ENCODE measurements at places on chromosomes 6 and 20.
A peak's percentile ranks its signal among the peaks of the same experiment; 100 is the strongest.

DNA sequence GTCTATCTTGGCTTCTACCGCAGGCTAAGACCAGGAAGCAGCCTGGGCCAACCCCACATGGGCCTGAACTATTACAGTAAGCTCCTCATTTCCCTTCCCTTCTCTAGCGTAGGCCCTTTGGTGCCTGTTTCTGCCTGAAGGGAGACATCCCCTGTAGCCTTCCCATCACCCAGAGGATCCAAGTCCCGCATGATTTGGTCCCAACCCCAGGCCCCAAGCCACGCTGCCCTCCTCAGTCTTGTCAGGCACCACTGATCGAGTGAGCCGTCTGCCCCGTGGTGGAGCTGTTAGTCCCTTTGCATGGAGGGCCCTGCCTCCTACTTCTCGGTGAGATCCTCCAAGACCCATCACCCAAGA is 46.4 kb downstream of the EBF4 start:
- DNase-seq, result no peak

GRCh38 chr6:82257088-82257774 is 9.7 kb upstream of the IBTK start:
- DNase-seq, result no peak

GRCh38 chr6:107740496-107741190 is 83.5 kb downstream of the SCML4 start:
- no peak for DNase-seq

DNA sequence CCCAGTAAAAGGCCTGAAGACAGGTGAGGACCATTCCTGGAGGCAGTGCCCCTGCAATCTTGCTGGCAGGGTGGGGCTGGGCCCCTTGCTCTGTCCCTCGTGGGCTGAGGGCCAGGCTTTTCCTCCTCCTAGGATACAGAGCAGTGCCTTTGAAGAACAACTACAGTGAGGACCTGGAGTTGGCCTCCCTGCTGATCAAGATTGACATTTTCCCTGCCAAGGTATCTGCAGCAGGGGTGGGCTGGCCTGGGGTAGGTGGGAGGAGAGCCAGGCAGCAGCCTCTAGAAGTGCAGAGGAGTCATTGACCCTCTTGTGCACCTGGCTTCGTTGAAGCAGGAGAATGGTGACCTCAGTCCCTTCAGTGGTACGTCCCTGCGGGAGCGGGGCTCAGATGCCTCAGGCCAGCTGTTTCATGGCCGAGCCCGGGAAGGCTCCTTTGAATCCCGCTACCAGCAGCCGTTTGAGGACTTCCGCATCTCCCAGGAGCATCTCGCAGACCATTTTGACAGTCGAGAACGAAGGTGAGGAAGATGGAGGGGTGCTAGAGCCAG is 36.5 kb downstream of the PLCG1 start:
- no peak for DNase-seq

DNA sequence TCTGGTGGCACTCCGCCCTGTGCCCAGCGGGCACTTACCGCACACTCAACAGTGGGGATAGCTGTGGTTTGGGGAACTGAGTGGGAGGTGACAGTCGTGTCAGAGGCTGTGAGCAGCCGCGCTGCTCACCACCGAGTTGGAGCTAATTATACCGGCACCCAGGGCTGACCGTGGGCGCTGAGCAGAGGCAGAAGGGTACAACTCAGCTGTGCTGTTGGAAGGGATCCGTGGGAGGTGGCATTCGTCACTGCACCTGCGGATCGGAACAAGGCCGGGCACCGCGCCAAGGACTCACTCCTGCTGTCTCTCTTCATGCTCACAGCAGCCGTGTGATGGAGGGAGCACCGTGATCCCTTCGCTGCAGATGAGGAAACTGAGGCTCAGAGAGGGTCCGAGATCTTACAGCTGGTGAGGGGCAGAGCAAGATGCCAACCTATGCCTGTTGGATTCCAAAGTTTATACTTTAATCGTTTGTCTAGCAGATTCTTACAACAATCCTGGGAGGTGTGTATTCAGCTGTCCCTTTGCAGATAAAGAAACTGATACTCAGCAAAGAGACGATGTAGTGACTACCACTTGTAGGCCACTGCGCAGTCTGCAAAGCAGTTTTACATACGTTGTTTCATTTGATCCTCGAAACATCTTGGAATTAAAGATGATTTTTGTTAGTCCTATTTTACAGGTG is 713 bp upstream of the ELMO2 start:
- DNase-seq, result peak; percentile 92

- DNase-seq, result no peak
Measured at GRCh38 chr6:131159578-131159977, 24.3 kb downstream of the AKAP7 start.

DNA sequence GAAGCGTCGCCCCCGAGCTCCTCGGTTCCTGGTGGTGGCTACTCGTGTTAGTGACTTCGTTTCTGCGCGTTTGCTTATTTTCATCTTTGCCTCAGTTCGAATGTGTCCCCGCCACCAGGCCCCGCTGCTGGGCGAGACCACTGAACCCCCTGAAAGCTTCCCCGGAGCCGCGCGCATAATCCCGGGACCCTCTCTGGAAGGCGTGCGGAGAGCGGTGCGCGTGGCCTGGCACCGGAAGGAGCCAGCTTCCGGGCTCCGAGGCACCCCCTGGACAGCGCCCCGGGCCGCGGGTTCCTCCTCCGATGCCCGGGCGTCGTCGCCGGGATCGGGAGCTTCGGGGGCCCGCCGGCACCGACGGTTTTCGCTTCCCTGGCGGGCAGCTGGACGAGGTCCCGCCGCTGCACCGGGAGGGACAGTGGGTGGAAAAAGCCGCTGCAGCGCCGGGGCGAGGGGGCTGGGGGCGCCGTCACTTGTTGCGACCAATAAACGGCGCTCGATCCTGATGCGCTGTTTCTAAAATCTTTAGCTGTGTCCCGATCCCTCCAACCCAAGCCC is 643 bp upstream of the SLC35D3 start:
- no peak for DNase-seq

- no peak for DNase-seq
Measured at GRCh38 chr6:106829451-106829850, 145.1 kb downstream of the CD24 start.

GRCh38 chr20:6282642-6283041 is 159.8 kb upstream of the FERMT1 start:
- DNase-seq, result no peak

DNA sequence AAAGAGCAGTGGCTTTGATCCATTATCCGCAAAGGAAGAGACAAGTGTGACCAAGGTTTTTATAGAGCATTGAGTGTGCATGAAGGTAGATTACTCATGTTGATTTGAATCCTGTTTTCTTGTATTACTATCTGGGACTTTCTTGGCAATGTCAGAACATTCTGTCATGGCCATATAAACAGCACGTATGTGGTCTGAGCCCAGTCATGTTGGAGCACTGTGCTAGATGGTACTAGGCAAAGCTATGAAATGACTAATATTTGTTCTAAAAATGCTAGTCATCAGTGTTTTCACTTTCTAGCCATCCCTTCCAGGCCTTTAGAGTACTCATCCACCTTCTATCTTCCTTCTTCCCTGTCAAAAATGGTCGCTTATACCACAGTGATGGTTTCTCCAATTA is 278.6 kb upstream of the FLRT3 start:
- DNase-seq, result no peak

GRCh38 chr6:135722190-135722589 is 129.3 kb upstream of the PDE7B start:
- no peak for DNase-seq

GRCh38 chr6:70241031-70241430 is 61.9 kb downstream of the COL9A1 start:
- no peak for DNase-seq

DNA sequence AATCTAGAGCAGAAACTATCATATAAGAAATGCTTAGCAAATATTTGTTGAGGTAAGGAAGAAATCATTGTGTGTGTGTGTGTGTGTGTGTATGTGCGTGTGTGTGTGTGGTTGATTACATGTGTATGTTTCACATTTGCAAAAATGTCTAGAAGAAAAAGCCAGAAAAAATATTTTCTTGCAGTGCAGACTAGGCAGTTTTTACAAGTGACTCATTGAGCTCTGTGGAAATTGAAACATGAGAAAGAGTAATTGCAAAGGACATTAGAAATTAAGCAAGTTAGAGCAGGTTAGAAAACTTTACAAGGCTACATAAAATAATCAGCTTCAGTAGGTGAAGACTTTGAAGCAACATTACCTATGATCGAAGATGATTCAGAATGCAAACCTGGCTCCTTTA is 669.0 kb upstream of the EYS start:
- no peak for DNase-seq

DNA sequence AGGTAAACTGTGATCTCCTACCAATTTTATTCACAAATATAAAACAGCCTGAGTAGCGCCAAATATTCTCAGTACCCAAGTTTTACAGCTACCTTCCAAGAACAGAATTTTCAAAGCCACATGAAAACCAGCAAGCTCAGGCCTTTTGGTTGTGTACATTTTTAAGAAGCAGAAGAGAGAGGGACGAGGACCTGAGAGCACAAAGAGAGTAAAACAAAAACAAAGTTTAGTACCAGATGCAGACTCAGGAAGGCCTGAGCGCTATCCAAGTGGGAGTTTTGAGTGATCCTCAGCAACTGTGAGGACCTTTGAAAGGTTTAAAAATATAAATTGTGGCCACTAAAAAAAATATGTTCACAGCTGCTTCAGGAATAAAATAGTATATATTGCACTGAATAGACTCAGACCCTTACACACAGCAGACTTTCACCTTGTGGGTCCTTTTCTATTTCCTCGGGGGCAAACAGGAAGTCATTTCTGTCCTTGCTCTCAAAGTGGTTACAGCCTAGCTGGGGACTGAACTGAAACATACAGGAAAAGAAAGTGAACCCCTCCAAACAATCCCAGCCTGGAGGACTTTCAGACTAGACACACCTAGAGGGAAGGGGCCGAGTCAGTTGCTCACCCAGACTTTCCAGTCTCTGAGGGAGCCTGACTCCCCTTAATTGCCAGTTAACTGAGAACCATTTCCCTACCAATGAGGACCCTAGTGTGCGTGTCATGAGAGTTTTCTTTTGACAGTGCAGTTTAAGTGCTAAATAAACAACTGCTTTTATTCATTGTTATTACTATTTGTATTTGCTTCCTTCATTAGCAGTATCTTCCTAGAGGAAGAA is 48.5 kb upstream of the NT5E start:
- no peak for DNase-seq

DNA sequence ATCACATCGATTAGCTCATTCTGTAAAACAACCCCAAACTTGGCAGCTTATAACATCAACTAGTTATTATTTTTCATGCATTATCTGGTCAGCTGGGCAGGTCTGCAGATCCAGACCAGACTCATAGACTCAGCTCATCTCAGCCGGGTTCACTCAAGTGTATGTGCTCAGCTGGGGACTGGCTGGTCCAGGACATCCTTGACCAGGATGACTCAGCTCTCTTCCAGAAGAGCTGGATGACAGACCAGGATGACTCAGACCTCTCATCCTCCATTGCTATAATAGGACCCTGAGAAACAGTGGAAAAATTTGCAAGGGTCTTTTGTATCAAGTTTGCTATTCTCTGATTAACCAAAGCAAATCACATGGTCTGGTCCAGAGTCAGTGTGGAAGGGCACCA is 312.5 kb upstream of the PLCB4 start:
- DNase-seq, result no peak

- DNase-seq, result no peak
Measured at GRCh38 chr20:57163041-57163440, 103.4 kb downstream of the BMP7 start.

DNA sequence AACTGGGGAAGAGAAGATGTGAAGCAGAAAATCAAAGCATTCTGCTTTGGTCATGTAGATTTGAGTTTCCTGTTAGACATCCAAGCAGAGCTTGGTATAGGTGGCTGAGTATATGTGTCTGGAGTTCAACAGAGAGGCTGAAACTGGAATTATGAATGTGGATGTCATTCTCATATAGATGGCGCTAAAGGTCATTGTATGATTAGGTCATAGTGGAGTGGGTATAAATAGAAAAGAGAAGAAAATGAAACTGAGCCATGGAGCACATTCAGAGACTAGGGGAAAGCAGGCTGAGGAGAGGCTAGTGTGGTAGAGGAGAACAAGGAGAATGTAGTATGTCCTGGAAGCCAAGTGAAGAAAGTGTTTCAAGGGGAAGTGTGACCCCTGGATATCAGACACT is 295.6 kb upstream of the PLN start:
- DNase-seq, result no peak

DNA sequence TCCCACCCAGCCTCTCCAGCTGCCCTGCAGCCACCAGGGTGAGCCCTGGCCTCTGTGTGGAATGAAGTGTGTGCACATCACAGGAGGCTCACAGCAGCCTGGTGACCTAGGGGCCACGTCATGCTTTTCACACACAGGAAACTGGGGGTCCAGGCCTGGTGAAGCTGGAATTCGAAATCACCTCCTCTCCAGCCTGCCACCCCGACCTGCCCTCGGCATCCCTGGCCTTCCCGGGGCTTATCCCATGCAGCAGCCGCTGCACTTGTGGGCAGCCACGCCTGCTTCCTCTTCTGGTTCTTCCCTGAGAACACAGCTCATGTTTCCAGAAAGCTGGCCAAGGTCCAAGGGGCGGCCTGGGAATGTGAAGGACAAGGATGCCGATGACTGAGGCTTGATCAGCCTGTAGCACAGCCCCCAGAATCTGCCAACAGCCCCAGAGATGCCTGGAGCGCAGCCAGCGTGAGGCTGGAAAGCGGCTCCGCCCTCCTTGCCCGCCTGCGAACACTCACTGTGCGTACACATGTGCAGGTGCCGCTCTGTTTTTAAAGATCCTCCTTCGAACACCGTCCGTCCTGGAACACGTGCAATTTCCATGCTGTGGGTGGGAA is 4.2 kb upstream of the NTSR1 start:
- DNase-seq, result no peak

GRCh38 chr20:47126709-47127108 is 229.8 kb downstream of the ZMYND8 start:
- DNase-seq, result no peak

GRCh38 chr20:32397567-32398084 is 39.5 kb downstream of the ASXL1 start:
- no peak for DNase-seq

DNA sequence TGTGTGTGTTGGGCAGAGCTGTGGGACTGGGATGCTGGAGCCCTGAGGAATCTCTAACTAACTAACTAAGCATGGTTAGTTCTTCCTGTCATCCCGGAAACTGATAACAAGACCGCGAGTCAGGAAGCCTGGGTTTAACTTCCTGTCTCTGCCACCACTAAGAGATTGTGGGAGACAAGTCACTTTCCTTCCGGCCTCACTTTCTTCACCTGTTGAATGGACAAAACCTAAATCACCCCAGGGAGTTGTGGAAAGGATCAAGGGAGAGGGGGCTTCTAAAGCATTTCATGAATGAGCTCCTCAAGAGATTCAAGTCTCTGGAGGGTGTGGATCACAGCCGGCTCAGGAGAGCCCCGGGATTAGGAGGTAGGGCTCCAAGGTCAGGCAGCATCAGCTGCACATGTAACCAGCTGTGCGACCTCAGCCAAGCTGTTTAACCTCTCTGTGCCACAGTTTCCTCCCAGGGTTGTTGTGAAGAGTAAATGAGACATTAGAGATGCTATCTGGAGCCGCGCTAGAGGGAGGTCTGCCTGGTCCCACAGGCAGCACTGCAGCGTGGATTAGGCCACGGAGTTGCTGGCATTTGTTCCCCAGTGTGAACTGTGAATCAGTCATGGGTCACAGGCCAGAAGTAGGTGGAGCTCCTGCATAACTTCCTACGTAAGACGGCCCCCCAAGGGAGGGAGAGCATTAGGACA is 105.1 kb downstream of the TOX2 start:
- peak; percentile 9 for DNase-seq

Data from activated CD4-positive, alpha-beta T cell treated with anti-CD3 and anti-CD28 coated beads, Interleukin-2, amount 50 U/mL, for 4 hours (primary cell).